ENCODE measurements at places on chromosomes 13 and 19.

DNA sequence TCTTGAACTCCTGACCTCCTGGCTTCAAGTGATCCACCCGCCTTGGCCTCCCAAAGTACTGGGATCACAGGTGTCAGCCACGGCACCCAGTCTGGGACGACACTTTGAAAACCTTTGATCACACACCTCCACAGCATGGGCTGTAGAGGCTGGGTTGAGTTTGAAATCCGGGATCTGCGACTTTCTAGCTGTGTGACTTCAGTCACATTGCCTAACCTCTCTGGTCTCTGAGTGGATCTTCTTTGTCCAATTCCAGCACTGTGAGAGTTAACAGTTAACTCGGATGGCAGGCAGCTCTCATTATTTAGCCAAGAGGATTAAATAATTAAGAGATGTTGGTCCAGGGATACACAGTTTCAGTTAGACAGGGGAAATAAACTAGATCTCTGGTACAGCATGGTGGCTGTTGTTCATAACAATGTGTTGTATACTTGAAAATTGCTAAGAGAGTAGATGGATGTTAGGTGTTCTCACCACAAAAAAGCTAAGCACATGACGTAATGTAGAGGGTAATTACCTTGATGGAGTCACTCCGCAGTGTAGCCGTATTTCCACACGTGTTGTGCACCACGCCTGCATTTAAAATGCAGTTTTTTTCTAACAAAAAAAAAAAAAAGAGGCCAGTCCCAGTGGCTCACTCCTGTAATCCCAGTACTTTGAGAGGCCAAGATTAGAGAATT lies 1.9 kb downstream of the GALP start:
- H3K27me3 ChIP-seq: peaks cover 8% of the 10 kb centered on the region
- H3K4me3 ChIP-seq: no peak overlapping the region
- DNase-seq: no peak
- H3K36me3 ChIP-seq: no peaks in the 10 kb centered on the region
- H3K4me1 ChIP-seq: no peaks in the 10 kb centered on the region

GRCh38 chr13:32175943-32176342 lies 139.2 kb downstream of the ZAR1L start:
- no peaks in the 10 kb centered on the region for H3K4me1 ChIP-seq
- no peaks in the 10 kb centered on the region for H3K27me3 ChIP-seq
- H3K36me3 ChIP-seq: no peaks in the 10 kb centered on the region

DNA sequence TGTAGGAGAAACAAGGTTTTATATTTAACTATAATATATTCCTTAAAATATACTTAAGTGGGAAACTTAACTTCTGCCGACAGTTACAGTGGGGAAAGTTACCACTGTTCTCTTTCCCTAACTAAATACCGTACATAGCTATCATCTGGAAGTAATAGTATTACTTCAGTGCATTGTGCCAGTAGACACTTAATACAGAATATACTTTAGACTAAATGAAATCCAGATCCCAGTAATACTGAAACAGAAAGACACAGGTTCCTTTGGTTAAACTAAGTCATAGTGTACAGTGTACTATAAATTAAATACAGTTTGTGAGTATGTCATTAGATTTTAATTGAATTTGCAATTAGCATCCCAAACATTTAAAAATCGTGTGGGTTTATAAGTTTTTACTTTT lies 107.5 kb downstream of the PCCA start:
- no peak overlapping the region for H3K27ac ChIP-seq
- H3K4me3 ChIP-seq: no peak overlapping the region
- no peak for DNase-seq
- no peaks in the 10 kb centered on the region for H3K36me3 ChIP-seq
- no peaks in the 10 kb centered on the region for H3K27me3 ChIP-seq
- H3K4me1 ChIP-seq: no peaks in the 10 kb centered on the region

DNA sequence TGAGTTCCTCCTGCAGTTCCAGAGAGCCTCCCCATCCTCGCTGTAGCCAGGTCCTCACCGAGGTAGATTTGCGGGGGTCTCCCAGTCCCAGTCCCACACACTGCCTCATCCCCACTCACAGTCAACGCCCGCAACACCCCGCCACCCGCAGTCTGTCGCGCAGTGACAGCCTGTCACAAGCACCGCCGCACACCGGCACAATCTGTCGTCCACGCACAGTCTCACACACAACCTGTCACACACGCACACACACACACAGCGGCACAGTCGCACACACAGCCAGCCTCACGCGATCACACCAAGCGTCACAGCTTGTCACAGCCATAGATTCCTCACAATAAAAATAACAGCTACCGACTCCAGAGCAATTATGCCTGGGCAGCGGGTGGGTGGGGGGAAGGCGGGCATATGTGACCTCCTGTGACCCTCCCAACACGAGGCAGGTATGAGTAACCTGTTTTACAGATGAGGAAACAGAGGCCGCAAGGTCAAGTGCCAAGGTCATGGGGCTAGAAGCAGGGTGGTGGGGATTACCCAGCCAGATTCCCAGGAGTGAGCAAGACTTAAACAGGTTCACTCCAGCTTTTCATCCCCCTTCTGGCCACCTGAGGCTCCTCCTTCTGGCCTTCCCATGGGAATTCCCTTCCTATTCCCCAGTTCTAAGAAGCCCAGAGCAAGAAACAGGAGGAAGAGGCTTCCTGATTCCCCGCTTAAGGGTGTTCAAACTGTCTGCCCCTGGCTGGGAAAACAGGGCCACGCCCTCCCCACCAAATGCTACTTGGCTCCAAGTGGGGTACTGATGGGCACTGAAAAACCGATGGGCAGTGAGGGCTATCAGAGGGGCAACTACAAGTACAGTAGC lies 13.9 kb downstream of the NFIX start:
- H3K4me1 ChIP-seq: peaks cover 18% of the 10 kb centered on the region
- DNase-seq: no peak
- no peak overlapping the region for H3K27ac ChIP-seq
- H3K27me3 ChIP-seq: peaks cover 93% of the 10 kb centered on the region
- H3K36me3 ChIP-seq: no peaks in the 10 kb centered on the region

DNA sequence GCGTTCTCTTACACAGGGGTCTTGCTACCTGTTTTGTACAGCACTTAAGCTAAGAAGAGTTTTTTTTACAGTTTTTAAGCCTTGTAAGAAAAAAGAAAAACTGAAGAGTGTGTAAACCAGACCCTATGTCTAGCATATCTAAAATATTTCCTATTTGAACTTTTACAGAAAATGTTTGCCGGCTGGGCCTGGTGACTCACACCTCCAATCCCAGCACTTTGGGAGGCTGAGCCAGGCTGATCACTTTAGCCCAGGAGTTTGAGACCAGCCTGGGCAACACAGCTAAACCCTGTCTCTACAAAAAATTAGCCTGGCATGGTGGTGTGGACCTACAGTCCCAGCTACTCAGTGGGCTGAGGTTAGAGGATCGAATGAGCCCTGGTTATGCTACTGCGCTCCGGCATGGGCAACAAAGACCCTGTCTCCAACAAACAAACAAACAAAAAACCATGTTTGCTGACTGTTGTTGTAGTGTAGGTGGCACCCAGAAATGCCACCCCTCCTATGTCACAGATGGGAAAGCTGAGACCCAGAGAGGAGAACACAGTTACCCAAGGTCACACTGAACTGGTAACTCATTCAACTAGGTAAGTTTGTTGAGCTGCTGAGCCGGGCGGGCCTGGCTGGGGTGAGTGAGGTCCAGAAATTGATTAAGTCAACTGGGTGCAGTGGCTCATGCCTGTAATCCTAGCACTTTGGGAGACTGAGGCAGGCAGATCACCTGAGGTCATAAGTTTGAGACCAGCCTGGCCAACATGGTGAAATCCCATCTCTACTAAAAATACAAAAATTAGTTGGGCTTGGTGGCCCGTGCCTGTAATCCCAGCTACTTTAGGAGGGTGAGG lies 1.9 kb upstream of the VASP start:
- H3K27me3 ChIP-seq: peaks cover under 1% of the 10 kb centered on the region
- H3K27ac ChIP-seq: peak overlapping the region; percentile 98
- no peak for DNase-seq
- peaks cover 15% of the 10 kb centered on the region for H3K4me1 ChIP-seq

- no peaks in the 10 kb centered on the region for H3K36me3 ChIP-seq
- no peaks in the 10 kb centered on the region for H3K27me3 ChIP-seq
- H3K4me1 ChIP-seq: peaks cover 8% of the 10 kb centered on the region
- no peak overlapping the region for H3K27ac ChIP-seq
- H3K4me3 ChIP-seq: no peak overlapping the region
These were observed 560.1 kb downstream of the DIAPH3 start for GRCh38 chr13:59603646-59604045.

DNA sequence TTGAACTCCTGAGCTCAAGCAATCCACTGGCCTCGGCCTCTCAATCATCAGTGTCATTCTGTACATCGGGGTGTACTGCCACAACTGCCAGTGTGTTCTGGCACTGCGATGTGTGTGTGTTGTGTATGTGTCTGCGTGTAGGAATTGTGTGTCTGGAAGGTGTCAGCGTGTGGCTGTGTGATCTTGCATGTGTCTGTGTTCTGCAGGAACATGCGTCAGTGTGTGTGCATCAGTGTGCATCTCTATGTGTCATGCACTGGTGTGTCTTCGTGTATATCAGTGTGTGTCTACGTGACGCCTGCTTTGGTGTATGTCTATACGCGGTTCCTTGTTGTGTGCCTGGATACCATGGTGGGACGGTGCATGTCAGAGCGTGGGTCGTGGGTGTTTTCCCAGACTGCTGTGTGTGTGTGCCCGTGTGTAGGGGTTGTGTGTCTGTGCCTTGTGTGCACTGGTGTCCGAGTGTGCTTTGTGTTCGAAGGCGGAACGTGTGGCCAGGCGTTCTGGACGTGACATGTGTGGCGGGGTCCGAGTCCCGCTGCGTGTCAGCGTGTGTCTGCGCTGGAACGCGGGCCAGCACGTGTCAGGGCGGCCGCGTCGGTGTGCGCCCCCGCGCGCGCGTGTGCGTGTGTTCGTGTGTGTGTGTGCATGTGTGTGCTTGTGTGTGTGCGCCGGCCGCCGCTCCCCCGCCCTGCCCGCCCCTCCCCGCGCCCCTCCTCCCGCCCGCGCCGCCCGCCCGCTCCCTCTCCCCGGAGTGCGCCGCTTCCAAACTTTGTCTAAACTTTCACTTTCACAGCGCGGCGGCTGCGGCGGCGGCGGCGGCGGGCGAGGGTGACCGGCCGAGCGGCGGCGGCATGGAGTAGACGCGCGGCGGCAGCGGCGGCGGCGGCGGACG lies at the start of gene NFIX:
TSS of gene NFIX (plus strand) at position 775 of the 895 bp plus-strand sequence. CDS start 363 bp downstream, outside the sequence.
- H3K27ac ChIP-seq: peak within 1 kb of the TSS; percentile 37
- H3K36me3 ChIP-seq: no peaks in the 10 kb centered on the region
- peaks cover 61% of the 10 kb centered on the region for H3K27me3 ChIP-seq
- peak; percentile 75 for DNase-seq
- H3K4me1 ChIP-seq: peaks cover 18% of the 10 kb centered on the region

DNA sequence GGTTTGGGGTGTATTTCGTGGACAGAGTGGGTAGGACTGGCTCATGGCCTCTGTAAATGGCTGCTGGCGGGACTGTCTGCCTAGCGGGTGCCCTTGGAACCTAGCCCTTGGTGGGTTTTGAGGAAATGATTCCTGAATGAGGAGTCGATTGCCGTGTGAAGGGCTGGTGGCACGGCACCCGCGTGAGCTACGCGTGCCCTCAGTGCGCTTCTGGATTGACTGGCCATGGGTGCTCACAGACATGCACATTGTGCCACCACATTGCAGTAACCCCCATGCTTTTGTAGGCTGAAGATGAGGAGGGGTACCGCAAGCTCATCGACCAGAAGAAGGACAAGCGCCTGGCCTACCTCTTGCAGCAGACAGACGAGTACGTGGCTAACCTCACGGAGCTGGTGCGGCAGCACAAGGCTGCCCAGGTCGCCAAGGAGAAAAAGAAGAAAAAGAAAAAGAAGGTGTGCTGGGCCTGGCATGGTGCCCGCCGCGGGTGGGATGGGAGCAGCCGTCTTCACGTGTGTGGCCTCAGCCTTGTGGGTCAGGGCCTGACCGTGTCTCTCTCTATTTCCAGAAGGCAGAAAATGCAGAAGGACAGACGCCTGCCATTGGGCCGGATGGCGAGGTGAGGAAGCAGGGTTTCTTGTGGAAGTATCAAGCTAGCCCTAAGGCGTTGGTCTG lies 35.2 kb downstream of the SMARCA4 start:
- H3K27me3 ChIP-seq: no peaks in the 10 kb centered on the region
- no peaks in the 10 kb centered on the region for H3K36me3 ChIP-seq
- no peaks in the 10 kb centered on the region for H3K4me1 ChIP-seq
- no peak for DNase-seq

DNA sequence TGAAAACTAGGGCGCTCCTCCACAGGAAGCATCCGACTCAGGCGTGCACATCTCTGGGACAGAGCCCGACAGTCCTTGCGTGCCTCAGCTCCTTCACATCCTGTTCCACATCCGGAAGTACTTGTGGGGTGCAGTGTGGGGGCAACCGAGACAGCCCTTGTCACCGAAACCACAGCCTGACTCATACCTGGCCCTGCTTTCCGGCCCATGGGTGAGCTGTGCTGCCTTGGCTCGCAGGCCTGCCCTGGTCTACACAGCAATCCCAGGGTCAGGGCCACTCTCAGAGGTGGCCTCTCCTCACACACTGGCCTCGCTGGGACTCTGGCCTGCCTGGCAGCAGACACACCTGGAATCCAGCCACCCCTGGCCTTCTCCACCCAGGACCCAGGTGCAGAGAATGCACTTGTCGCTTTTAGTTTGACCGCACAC lies 100.4 kb downstream of the STK24 start:
- peaks cover 20% of the 10 kb centered on the region for H3K4me1 ChIP-seq
- H3K27ac ChIP-seq: peak overlapping the region; percentile 34
- H3K36me3 ChIP-seq: no peaks in the 10 kb centered on the region
- no peaks in the 10 kb centered on the region for H3K27me3 ChIP-seq
- no peak overlapping the region for H3K4me3 ChIP-seq

- DNase-seq: no peak
- no peaks in the 10 kb centered on the region for H3K4me1 ChIP-seq
- H3K4me3 ChIP-seq: no peak overlapping the region
- H3K27me3 ChIP-seq: no peaks in the 10 kb centered on the region
These were observed 9.2 kb upstream of the MEX3D start for GRCh38 chr19:1577090-1577928.

DNA sequence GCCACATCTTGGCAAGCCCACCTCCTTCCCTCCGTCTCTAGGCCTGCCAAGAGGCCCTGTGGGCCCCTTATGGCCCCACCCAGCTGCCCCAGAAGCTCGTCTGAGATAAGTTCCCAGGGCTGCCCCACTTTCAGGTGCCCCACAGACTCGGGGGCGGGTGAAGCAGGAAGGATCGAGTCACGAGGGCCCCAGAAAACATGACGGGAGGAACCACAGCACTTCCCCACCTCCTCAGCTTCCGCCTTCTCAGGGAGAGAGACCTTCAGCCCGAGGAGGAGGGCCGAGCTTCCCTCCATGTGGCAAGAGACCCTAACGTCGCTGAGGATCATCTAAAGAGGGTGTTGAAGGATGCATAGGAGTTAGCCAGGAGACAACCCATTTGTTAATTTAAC lies 4.5 kb upstream of the IL12RB1 start:
- no peaks in the 10 kb centered on the region for H3K36me3 ChIP-seq
- no peak for DNase-seq
- no peak overlapping the region for H3K4me3 ChIP-seq
- no peaks in the 10 kb centered on the region for H3K4me1 ChIP-seq
- H3K27me3 ChIP-seq: no peaks in the 10 kb centered on the region

Data from hepatocyte (in vitro differentiated cells).